ENCODE measurements at places on chromosomes 6 and 20.

GRCh38 chr6:30800871-30801270 lies 56.5 kb upstream of the IER3 start:
- DNase-seq = no peak

DNA sequence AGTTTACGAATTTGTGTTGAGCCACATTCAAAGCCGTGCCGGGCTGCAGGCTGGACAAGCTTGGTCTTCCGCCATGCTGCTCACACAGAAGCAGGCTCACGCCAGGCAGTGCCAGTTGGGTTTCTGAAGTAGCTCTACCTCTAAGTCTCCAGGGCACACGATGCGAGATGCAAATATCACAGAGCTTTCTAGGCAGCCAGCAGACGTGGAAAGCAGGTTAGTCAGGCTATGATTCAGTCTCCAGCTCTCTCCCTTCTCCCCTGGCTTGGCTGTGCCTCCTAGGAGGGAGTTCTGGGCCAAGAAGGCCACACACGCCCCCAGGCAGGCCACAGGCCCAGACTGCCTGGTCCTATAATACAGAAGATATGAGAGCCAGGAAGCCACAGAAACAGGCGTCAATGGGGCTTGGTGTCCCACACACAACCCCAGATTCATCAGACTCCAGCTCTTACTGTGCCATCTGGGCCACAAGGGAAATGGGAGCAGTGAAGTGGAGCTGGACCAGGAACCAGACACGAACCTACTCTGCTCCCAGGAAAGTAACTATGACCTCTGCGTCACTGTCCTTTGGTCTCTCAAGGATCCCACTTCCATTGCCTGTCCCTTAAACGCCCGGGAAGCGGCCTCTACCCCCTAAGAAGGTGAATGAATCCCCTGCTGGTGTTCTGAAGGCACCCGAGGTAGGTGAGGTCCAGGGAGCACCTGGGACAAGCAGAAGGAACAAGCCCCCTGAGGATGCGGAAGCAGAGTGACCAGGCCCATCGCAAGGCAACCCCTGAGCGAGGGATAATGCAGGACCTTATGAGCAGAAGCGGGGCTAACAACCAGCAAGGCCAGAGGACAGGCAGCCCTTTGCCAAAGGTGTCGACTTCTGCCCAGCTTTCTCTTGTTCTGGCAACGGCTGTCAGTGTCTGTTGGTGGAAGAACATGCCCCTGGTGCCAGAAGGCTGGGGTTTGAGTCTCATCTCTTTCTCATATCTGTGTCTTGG lies 61.2 kb downstream of the GFOD1 start:
- DNase-seq = no peak

DNA sequence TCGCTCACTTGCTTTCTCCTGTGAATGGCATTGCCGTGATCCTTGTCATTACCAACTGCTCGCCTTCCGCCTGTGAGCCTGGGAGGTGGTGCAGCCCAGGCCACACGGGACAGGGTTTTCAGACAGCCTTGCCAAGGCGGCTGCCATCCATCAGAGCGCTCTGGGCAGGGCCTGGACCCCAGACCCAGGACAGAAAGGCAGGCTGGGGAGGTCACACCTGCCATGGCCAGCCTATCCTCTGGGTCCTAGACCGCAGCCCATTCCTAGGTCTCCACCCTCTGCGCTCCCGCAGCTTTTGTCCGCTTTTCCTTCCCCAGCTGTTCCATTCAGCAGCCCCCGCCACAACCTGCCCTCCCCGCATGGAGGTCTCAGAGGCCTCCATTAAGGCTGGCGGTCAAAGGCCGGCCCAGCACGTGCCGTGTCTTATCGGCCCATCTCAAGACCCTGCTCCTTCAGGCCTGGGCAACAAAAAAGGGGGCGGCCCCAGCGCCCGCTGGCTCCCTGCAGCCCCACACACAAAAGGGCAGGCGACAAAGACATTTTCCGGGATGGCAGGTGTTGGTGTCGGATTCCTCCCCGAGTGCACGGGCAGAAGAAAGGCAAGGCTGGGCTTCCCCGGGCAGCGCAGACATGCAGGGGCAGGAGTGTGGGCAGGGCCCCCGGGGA lies 28.1 kb downstream of the INSM1 start:
- no peak for DNase-seq

DNA sequence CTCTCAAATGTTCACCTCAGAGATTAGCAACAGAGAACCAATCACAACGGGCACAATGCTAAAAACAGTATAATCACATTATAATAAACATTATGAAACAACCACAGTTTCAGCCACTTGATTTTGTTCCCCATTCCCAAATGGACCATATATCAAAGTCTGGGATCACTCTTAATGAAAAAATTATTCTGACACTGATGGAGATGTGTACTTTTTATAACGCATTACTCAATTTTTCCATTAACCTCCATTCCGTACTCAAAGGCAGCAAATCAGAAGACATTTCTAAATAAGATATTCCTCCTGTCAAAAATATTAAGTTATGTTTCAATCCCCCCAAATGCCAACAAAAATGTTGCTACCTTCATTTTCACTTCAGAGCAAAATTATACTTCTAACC lies 2.8 kb downstream of the CPNE1 start:
- DNase-seq = no peak

GRCh38 chr6:169212436-169212835 lies 41.2 kb downstream of the THBS2 start:
- DNase-seq = no peak

GRCh38 chr6:14964556-14965270 lies 281.2 kb upstream of the JARID2 start:
- DNase-seq = no peak

DNA sequence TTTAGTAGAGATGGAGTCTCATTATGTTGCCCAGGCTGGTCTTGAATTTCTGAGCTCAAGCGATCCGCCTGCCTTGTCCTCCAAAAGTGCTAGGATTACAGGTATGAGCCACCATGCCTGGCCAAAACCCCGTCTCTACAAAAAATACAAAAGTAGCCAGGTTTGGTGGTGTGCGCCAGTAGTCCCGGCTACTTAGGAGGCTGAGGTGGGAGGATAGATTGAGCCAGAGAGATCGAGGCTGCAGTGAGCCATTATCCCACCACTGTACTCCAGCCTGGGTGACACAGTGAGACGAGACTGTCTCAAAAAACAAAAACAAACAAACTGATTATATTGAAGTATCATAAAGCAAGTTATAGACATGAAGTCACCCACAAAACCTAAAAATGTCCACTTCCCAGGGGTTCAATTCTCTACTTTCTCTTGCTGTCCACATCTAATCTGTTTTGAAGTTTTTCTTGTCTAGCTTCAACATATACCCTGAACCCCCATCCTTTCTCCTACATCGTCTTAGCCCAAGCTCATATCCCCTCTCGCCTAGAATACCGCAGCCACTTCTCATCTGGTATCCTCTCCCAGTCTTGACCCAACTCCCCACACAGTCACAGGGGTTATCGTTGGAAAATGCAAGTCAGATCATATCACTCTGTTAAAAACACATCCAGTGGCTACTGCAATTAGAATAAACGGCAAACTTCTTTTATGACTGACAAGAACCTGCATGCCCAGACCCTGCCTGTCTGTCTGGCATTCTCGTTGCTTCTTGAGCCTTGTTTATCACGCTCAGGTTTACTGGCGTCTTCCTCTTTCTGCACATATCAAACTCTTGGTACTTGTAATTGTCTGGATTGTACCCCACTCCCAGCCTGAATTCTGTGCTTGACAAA lies 20.1 kb upstream of the NCOA3 start:
- DNase-seq = no peak

- DNase-seq = no peak
Observed at GRCh38 chr20:50729901-50730764, 1.2 kb upstream of the PARD6B start.
